Chondrocyte (in vitro differentiated cells): ENCODE measurements at places on chromosomes 7 and 10. TPM values are rescaled to one million over a fixed set of nuclear protein-coding genes. Genes with fewer than 3 reads are reported as not detected.

FAM20C gene
- 34.4 to 58.1 TPM (median 35.0 TPM) in 3 replicates for total RNA-seq

GHRHR gene
- total RNA-seq = not detected in 3 replicates

- H3K36me3 ChIP-seq = no peaks in the 10 kb centered on the region
- no peak overlapping the region for H3K27ac ChIP-seq
- H3K4me1 ChIP-seq = peaks cover 45% of the 10 kb centered on the region
- no peak overlapping the region for H3K4me3 ChIP-seq
- DNase-seq = no peak
Measured at GRCh38 chr7:127798023-127798422, 146.0 kb downstream of the SND1 start.

DNA sequence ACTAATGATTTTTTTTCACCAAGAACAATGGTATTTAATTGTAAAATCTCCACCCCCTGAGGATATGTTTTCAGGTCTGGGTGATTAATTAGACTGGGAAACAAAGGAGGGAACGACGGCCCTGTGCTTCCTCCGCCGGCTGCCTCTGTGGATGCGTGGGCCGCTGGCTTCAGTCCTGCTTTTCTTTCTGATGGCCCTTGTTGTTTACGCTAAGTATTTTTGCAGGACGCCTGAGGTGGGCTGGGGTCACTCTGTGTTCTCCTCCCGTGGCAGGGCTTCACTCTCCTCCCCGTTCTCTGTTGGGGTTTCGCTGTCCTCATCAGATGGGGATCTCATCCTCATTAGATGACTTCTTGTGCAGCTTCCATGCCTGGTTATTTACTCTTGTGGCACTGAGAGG is 5.2 kb upstream of the ACBD5 start:
- DNase-seq = no peak
- H3K27ac ChIP-seq = no peak overlapping the region
- no peak overlapping the region for H3K4me3 ChIP-seq
- H3K27me3 ChIP-seq = no peaks in the 10 kb centered on the region

DNA sequence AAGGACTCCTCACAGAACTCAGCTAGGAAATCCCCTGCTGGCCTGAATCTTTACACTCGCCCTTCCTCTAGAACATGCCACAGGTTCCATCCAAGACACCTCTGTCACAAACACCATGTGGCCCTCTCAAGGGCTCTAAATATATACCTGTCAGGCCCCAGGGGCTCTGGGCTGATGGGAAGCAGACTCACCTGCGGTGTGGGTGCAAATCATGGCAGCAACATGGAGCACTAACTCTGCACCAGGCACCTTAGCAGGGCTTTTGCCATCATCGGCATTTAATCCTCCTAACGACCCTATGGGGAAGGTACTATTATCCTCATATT is 17.3 kb downstream of the SH3PXD2A start:
- no peak for DNase-seq
- no peaks in the 10 kb centered on the region for H3K36me3 ChIP-seq
- H3K27me3 ChIP-seq = peaks cover 3% of the 10 kb centered on the region
- no peak overlapping the region for H3K27ac ChIP-seq
